ENCODE measurements at places on chromosomes 1 and 21.

DNA sequence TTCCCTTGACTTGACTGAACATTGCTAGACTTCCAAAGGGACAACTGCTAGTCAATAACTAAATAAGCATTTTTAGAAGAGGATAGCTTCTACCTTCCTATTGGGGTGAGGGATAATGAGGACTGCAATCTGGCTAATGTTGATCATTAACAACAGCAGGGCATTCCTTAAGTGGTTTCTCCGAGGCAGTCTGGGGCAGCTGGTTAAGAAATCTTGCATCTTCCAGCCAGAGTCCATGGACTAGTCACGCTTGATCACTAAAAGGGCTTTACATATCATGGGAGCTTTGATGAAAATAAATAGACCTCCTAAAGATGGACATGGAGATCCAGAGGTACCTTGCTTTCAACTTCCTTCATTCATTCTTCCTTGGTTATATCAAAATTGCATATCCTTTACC is 329.4 kb upstream of the ESRRG start:
- DNase-seq, result no peak

GRCh38 chr1:200753650-200754198 is 15.0 kb downstream of the CAMSAP2 start:
- no peak for DNase-seq

DNA sequence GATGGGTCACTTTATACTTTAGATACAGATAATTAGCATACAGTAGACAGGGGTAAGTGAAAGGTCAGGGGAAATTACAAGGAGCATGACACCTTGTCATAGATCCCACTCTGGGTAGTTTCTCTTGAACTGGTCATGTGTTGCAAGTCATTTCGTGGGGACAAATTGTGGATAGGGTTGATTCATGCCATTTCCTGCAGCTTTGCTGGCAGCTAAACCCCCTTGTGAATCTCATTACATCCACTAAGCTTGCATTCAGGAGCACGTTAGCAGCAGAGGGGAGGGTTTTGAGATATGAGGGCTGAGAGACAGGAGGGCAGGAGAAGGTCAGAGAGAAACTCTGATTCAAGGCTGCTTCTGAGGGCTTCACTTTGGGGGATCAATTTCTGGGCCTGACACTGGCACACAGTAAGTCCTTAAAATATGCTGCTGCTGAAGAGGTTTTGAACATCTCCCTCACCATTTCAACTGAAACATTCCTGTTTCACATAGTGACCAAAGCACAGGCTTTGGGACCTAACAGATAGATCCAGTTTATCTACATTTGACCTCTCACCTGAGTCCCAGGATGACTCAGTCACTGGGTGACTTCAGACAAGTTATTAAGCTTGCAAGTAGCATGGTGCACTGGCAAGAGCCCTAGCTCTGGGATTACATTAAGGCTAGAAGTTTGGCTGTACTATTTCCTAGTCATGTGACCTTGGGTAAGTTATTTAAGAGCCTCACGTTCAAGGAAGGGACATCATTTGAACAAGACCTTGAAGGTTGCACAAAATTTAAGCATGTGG is 206.0 kb upstream of the USP24 start:
- DNase-seq, result no peak

- no peak for DNase-seq
Observed at GRCh38 chr1:145985129-145985501, 11.3 kb downstream of the TXNIP start.

GRCh38 chr1:27864264-27864895 is 8.0 kb upstream of the THEMIS2 start:
- peak; percentile 48 for DNase-seq

DNA sequence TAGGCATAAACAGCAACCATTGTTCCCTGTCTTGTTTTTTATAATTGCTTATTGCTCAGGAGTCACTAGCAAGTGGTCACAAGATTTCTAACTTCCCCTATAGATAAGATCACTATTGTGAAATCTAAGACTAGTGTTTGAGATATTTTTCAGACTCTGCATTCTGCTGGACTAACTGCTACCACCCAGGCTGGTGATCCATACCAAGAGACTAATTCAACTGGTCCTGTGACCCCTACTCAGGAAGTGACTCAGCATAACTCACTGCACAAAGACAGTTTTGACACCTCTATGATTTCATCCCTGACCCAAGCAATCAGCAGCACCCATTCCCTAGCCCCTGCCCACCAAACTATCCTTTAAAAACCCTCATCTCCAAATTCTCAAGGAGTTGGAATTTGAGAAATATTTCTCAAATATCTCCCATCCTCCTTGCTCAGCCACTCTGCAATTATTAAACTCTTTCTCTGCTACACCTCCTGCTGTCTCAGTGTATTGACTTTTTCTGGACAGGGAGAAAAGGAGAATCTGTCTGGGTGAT is 52.7 kb downstream of the TRIM33 start:
- DNase-seq, result no peak

GRCh38 chr1:30535595-30536325 is 187.6 kb downstream of the MATN1 start:
- no peak for DNase-seq

GRCh38 chr1:168653567-168653966 is 75.4 kb downstream of the DPT start:
- DNase-seq, result no peak

GRCh38 chr1:38579056-38579455 is 280.5 kb downstream of the RRAGC start:
- DNase-seq, result no peak

- no peak for DNase-seq
Observed at GRCh38 chr21:45699251-45699942, 55.9 kb downstream of the PCBP3 start.

- no peak for DNase-seq
Observed at GRCh38 chr1:233607252-233608119, 6.4 kb upstream of the KCNK1 start.

DNA sequence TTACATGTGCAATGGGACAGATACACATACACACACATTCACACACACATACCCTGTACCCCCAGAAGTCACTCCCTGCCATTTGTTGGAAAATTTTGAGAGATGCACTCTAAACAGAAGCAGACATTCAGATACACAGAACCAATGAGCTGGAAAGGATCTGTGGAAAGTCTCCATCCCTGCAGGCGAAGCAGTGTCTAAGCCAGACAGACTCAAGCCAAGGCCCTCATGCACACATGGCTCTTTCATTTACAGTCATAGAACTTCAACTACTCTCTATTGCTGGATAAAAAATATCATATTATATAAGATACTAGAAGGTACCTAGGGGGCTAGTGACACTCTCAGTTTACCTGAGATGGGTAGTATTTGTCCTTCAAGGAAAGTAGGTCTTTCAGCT is 7.3 kb upstream of the SEC16B start:
- DNase-seq, result no peak

DNA sequence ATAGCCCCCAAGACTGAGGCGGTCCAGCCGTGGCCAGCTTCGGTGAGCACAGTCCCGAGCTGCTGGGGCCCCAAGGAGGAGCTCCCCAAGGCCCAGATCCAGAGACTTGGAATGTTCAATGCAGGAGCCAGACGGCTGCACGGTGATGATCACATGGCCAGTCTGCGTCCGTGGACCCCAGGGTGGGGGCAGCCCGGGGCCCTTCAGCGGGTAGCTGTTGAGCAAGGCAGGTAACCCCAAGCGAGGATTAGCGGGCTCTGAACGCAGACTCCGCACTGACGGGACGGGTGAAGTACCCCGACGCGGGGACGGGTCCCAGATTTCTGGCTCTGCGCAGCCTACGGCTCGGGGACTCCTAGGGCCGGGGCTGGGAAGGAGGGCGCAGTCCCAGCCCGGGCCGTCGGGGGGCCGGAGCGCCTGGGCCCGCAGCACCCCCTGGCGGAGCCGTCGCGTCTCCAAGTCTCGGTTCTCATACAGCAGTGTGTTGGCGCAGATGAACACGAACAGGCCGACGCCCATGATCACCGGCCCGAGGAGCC is 2.7 kb downstream of the TMEM200B start:
- DNase-seq, result peak; percentile 80

DNA sequence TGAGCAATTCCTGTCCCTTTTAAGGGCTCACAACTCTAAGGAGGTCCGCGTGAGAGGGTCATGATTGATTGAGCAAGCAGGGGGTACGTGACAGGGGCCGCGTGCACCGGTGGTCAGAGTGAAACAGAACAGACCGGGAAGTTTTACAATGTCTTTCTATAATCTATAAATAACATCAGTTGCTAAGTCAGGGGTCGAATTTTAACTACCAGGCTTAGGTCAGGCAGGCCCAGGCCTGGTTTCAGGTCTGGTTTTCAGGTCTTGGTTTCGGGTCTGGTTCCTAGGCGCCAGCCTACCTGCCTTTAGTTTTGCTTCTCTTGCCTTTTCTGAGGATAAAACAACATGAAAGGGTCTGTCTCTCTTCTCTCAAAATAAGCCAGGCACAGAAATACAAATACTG is 476.0 kb upstream of the CAMK1G start:
- DNase-seq, result no peak

- no peak for DNase-seq
Observed at GRCh38 chr1:201759194-201759815, 69.7 kb upstream of the IPO9 start.

DNA sequence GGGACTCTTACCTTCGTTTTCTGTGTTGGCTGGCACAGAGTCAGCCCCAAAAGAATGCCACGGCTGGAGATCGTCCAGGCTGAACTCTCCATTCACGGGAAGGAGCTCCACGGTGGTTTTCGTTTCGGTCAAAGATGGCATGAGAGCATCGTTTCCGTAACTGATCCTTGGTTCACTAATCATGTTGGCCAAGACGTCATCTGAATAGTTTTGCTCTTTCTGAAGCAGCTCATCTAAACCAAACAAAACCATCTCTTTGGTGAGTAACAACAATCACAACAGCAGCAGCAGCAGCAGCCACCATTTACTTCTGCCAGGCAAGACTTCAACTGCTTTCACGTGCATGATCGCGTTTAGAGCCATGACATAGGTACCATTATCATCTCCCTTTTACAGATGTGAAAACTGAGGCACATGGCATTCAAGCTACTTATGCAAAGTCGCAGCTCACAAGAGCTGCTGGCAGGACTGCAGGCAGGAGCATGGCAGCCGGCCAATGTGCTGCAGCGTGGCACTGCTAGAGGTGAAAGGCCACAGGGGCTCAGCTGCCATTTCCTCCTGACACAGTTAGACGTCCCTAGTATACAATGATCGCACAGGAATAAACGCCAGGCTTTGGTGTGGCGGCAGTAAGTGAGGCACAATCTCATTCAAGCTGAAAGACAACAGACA is 177.1 kb downstream of the GABPA start:
- DNase-seq, result no peak

- no peak for DNase-seq
Observed at GRCh38 chr1:236844499-236845271, 49.6 kb downstream of the MTR start.

GRCh38 chr1:214844319-214844718 is 238.2 kb upstream of the KCNK2 start:
- DNase-seq, result no peak

GRCh38 chr1:211236633-211237320 is 22.4 kb upstream of the RCOR3 start:
- DNase-seq, result no peak

DNA sequence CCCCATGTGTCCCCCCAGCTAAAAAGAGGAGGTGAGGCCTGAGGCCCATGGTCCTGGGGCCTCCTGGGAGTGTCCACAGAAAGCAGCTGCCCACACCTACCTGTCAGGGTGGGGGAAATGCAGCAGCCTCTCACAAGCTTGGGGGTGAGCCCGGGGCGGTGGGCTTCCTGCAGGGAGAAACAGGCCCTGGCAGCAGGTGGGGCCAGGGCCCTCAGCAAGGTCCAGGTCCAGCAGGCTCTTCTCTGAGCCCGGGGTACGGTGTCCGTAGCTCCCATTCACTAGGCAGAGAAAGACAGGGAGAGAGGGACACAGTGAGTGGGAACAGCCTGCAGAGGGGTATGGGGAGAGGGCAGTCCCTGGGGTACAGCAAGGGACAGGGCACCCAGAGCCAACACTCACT is 139.0 kb downstream of the GLIS1 start:
- no peak for DNase-seq

GRCh38 chr21:44618909-44619308 is 7.0 kb downstream of the KRTAP10-8 start:
- DNase-seq, result peak; percentile 57

- DNase-seq, result no peak
Observed at GRCh38 chr21:25186273-25186672, 421.0 kb downstream of the MRPL39 start.

- no peak for DNase-seq
Observed at GRCh38 chr1:160021376-160022074, 10.3 kb downstream of the PIGM start.

DNA sequence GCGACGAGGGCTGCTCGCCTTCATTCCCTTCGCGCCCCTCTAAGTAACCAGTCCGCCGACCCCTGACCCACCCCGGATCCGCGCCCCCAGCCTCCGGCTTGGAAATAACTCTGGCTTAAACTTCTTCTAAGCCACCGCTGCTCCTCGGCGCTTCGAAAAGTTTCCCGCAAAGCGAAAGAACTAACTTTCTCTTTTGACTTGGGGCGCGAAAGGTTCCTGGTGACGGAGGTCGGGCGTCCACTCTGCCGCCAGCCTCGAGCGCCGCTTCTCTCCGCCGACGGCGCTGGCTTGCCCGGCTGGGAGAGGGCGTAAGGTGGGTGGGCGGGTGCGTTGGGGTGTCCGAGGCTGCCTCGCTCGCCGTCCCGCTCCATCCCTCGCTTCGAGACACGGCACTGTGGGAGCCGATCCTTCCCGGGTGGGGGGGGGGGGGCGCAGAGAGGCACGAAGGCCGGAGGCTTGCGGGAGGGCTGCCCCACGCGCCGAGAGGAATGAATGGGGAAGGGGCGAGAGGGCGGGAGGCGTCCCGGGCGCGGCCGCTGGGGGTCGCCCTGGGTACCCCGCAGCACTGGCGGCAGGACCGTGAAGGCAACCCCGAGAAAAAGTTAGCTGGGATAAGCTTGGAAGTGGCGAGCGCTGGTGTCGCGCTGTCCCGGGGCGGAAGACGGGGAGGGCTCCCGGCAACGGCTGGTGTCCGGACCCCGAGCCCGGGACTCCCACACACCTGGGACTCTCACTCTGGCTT is 569 bp downstream of the ATF3 start:
- DNase-seq, result peak; percentile 56

Data from stimulated activated CD4-positive, alpha-beta T cell treated with anti-CD3 and anti-CD28 coated beads, Interleukin-2, amount 100 ng/mL, for 24 hours (primary cell).